ENCODE measurements at places on chromosomes 1 and 21. TPM values are rescaled to one million over a fixed set of nuclear protein-coding genes. Genes with fewer than 3 reads are reported as not detected.

DNA sequence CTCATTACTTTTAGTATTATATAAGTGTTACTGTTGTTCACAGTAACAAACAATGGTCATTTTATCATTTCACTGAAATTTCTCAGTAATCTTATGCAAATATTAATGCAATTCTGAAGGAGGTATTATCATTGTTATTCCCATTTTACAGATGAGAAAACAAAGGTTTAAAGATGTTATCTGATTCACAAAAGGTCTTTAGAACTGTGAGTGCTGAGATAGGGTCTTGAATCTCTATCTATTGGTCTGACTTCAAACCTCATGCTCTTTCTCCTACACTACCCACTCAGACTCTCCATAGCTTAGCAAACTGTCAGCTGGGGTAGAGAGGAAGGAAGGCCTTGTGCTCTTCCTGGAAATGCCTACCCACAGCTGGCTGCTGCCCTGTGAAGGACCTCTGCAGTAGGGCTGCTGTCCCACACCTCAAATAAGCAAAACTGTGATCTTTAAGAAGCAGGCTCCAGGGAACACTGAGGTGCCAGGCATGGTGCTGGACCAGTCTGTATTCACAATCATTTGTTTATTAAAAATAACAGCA lies 6.2 kb upstream of the OSCP1 start:
- DNase-seq = no peak
- no peak overlapping the region for H3K27ac ChIP-seq
- peaks cover 3% of the 10 kb centered on the region for H3K36me3 ChIP-seq
- H3K4me3 ChIP-seq = no peak overlapping the region
- no peaks in the 10 kb centered on the region for H3K27me3 ChIP-seq
- no peaks in the 10 kb centered on the region for H3K4me1 ChIP-seq

DNA sequence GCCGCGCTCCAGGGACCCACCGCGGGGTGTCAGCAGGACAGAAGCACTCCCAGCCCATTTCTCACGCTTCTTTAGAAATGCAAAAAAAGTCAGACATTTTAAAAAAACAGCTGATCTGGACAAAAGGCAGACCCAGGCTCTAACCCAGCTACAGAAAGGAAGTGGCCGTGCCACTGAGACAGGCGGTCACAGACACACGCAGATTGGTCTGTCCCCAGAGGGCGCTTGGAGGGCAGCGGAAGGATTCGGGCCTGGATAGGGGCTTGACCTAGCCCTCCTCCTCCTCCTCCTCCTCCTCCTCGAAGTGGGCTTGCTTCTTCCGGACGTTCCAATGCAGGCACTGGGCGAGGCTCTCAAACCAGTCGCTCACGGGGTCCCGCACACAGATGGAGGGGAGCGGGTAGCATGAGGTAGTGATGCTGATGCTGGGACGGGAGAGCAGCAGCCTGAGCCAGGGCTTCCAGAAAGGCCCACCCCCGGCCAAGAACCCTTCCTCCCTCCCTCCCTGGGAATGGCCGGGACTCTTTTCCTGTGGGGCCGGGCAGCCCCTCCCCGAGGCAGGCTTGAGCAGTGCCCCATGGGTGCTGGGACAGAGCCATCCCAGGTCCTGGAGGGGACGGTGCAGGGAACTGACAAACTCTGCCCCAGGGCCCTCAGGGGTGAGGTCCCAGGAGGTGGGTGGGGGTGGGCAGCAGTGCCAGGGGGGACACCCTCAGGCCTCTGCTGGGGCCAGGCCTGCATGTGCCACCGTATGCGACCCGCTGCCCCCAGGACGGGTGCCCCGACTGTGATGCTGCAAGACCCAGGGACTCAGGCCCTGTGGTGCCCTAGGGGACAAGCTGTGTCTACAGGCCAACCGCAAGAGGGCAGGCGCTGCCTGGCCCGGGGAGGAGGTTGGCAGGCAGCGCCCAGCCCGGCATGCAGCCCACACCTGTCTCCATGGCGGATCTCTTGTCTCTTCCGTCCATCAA lies 25.3 kb downstream of the NADK start:
- peaks cover 23% of the 10 kb centered on the region for H3K4me1 ChIP-seq
- H3K4me3 ChIP-seq = no peak overlapping the region
- DNase-seq = no peak
- H3K27me3 ChIP-seq = no peaks in the 10 kb centered on the region

- no peak for DNase-seq
- no peak overlapping the region for H3K4me3 ChIP-seq
- no peaks in the 10 kb centered on the region for H3K27me3 ChIP-seq
- H3K4me1 ChIP-seq = peaks cover 43% of the 10 kb centered on the region
- H3K27ac ChIP-seq = peak overlapping the region; percentile 26
Observed at GRCh38 chr1:160257411-160258015, 4.8 kb downstream of the DCAF8 start.

DNA sequence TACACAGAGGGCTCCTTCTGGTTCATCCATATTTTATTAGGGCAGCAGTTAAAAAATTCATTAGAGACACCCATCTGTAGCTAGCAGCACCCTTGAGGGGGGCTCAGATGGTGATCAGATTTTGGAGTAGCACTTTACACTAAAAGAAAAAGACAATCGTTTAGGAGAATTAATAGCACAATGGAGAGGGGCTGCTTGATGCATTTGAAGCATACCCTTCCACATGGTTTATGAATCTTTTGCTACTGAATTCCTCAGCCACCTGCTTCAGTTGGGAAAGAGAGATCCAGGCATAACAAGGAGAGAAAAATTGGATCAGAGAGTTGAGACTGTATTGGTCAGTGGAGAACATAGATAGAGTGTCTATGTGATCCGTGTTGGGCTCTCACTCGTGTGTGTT lies 54.4 kb downstream of the DISC1 start:
- no peak overlapping the region for H3K4me3 ChIP-seq
- no peak overlapping the region for H3K27ac ChIP-seq
- no peaks in the 10 kb centered on the region for H3K4me1 ChIP-seq
- no peaks in the 10 kb centered on the region for H3K27me3 ChIP-seq
- no peak for DNase-seq
- no peaks in the 10 kb centered on the region for H3K36me3 ChIP-seq

CRYBG2 gene
- polyA plus RNA-seq = 0.12 TPM

Data from liver (tissue), 10 donors.